ENCODE measurements at places on chromosomes 16 and 17. TPM values are rescaled to one million over a fixed set of nuclear protein-coding genes. Genes with fewer than 3 reads are reported as not detected.

PLEKHH3 gene
- 14.2 TPM for polyA plus RNA-seq

C16orf46 gene
- polyA plus RNA-seq: 0.06 TPM

NLRC5 gene
- 4.5 TPM for polyA plus RNA-seq

KRTAP16-1 gene
- polyA plus RNA-seq: not detected

GP1BA gene
- not detected for polyA plus RNA-seq

CCDC154 gene
- 0.21 TPM for polyA plus RNA-seq

KRT9 gene
- polyA plus RNA-seq: not detected

KRT28 gene
- not detected for polyA plus RNA-seq

ARL5C gene
- polyA plus RNA-seq: not detected

KRT20 gene
- polyA plus RNA-seq: not detected

GRN gene
- polyA plus RNA-seq: 44.4 TPM

LRRC37A2 gene
- 1.9 TPM for polyA plus RNA-seq

CDRT15L2 gene
- not detected for polyA plus RNA-seq

IRX3 gene
- polyA plus RNA-seq: 0.94 TPM

TNFSF13 gene
- 2.8 TPM for polyA plus RNA-seq

HEATR3 gene
- polyA plus RNA-seq: 12.1 TPM

All from psoas muscle (tissue), 8 donors.